ENCODE measurements at places on chromosomes 11 and 22.

DNA sequence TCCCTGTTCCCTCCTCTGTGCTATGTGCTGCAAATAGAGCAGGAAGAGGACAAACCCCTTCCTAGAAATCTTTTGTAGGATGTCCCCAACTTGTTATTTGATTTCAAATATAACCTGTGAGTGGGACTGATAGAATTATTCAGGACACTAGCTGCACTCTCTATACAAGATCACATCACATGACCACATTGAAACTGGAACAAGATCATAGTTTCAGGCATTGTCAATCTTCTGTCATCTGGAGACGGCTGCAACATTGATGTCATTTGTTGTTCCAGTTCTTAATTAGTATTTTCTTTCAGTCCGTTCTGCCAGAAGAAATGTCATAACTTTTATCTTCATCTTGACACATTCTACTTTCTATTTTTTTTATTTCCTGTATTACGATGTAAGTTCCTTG is 89.3 kb downstream of the GRIA4 start:
- DNase-seq: no peak

DNA sequence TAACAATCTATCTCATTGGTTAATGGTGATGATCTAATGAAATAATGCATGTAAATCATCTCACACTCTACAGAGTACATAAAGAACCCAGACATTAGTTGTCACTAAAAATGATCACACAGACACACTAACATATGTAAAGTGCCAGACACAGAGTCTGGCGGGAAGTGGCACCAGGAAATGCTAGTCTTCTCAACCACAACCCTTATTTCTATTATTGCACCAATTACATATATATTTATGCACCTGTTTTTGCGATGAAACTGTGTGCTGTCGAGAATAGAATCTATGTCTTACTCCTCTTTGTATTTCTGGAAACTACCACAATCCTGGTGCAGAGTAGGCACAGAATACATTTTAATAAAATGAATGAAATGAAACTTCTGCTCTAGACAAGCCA is 25.9 kb upstream of the POU2AF3 start:
- DNase-seq: no peak

DNA sequence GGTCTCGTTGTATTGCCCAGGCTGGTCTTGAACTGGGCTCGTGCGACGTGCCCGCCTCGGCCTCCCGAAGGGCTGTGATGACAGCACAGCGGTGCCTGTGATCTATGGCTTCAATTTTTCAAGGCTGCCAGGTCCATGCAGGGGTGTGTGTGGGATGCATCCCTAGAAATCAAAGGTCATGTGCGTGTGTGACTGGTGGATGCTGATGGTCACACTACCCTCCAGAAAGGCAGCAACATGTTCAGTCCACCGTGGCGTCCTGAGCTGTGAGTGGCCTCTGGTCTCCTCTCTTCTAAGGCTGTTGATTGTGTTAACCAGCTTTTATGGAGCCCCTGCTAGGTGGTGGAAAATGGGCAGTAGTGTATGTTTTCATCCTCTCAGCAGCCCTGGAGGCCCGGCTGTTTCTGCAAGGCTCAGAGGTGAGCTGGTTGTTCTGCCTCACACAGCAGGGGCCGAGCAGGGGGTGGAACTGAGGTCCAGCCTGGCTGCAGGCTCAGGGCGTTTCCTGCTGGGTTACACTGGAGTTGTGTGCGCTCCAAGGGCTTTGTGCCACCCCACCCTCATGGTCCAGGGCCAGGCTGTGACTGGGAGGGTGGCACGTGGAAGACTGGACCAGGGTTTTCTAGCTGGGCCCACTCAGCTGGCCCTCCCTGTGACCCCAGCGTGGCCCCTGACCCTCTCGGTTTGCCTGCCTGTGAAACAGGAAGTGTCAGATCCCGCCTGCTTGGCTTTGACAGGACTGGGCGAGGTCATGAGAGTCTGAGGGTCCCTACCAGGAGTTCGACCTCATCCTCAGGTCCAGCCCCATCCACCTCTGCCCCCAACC is 7.7 kb downstream of the BIK start:
- DNase-seq: no peak

DNA sequence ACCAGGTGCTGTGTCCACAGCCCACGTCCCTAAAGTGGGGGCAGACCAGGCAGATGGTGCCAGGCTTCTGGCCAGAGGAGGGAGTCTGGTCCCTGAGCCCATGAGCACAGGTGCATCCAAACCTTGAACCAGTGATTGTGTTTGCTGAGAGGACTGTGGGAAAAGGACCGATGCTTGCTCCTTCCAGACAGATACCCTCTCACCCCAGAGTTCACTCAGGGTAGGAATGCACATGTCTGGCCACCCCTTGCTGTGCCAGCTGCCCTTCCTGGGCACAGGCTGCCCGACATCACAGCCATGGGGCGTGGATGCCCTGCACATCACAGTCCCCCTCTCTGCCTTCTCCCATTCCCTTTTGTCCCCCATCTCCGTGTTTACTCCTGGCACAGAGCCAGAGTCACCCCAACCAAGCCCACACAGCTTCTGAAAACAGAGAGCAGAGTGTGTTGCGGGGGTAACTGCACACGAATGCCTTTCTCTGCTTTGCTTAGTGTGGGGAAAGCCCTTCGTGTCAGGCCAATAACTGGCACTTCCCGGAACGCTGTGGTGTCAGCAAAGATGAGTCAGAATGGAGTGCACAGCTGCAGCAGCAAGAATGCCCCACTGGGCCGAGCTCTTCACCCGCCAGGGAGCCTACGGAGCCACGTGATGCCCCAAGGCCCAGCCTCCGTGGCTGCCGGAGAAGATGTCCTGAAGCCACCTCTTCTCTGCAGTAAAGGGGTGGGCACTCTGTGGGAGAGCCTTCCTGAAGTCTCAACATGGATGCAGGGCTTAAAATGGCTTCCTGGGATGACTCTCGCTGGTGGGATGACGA is 7.6 kb downstream of the CARS1 start:
- DNase-seq: no peak

DNA sequence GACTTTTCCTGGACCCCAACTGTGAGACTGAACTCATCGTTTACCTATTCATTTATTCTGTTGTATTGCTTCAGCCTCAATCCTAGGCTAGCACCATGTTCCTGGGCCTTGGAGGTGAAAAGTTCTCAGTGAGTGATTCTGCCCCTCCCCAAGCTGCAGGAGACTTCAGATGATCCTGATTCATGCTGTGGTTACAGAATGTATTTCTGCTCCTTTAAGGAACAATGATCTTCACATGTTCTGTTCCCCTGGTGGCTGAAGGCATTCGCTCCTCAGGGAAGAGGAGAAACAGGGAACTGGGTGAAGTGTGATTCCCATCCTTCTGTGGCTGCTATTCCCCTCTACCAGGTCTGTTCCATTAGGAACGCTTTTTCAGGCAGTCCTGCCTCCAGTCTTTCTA is 2.4 kb downstream of the OR52E1 start:
- no peak for DNase-seq
